NCI-H2171 treated with DMSO at 0.1 percent for 48 hours (cell line): ENCODE measurements at places on chromosomes 2 and 18.

- peak; percentile 11 for DNase-seq
These were observed at the start of gene KCNG2 for GRCh38 chr18:79797518-79798345. KCNG2 (plus strand) TSS chr18:79797938; CDS start chr18:79863668, 65,730 bp downstream.

DNA sequence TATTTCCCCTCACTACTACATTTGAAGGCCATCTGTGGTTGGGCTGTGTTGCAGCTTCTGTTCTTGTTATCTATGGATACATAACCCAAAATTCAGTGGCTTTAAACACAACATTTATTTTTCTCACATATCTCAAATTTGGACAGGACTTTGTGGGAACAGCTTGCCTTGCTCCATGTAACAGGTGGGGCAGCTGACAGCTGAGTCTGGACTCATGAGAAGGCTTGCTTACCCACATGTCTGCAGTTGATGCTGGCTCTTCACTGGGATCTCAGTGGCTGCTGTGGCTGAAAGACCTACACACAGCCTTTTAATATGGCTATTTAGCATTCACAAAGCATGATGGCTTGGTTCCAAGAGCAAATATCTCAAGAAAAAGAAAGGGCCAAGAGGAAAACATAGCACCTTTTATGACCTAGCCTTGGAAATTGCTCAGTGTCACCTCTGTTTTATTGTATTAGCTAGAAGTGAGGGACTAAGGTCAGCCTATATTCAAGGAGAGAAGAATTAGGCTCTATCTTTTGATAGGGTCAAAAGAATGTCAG is 296.8 kb upstream of the ZNF521 start:
- DNase-seq, result no peak

GRCh38 chr2:196535742-196536141 is 103.8 kb upstream of the CCDC150 start:
- no peak for DNase-seq

DNA sequence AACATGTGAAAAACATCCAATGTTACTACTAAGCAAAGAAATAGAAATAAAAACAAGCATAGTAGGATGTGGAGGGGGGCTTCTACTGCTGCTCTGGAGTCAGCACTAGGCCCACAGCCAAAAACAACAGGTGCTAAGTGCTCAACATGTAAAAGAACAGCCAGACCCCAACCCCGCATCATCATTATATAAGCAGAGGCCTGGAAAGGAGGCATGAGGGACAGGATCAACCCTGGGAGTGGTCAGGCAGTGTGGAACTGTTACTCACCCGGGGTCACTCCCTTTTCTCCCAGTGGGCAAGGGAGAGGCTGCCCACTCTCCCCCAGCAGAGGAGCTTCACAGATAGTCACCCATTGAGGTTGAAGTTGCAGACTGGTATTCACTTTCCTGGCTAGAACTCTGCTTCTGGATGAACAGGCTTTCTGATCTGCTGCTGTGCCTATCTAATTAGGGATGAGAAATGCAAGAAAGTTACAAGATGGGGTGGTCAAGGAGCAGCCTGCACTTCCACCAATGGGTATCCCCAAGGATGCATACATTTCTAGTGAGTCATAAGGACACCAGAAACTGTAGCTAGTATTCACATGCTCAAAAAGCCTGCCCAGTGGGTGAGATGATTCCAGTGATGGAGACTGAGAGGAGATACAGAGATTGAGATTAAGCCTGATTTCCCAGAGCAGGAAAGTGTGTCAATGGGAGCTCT is 480.1 kb upstream of the TCF4 start:
- peak; percentile 29 for DNase-seq

- DNase-seq, result no peak
These were observed 29.9 kb upstream of the STK39 start for GRCh38 chr2:168277276-168277675.

GRCh38 chr2:109364217-109364616 is 235.2 kb downstream of the SH3RF3 start:
- DNase-seq, result peak; percentile 20

GRCh38 chr18:73838107-73838506 is 309.5 kb downstream of the FBXO15 start:
- DNase-seq, result no peak

GRCh38 chr2:239690651-239691631 is 290.1 kb upstream of the HDAC4 start:
- peak; percentile 39 for DNase-seq

DNA sequence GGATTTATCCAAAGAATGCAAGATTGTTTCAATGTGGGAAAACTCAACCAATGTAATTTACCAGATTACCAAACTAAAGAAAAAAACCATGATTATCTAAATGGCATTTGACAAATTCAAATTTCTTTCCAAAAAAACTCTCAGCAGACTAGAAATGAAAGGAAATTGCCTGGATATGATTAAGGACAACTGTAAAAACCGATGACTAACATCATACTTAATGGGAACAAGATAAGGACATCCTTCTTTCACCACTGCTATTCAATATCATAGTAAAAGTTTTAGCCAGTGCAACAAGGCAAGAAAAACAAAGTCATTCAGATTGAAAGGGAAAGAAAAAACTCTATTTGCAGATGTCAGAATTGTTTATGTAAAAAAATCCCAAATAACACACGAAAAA is 4.4 kb upstream of the CCDC150 start:
- no peak for DNase-seq

GRCh38 chr18:7939521-7939920 is 372.4 kb downstream of the PTPRM start:
- no peak for DNase-seq

DNA sequence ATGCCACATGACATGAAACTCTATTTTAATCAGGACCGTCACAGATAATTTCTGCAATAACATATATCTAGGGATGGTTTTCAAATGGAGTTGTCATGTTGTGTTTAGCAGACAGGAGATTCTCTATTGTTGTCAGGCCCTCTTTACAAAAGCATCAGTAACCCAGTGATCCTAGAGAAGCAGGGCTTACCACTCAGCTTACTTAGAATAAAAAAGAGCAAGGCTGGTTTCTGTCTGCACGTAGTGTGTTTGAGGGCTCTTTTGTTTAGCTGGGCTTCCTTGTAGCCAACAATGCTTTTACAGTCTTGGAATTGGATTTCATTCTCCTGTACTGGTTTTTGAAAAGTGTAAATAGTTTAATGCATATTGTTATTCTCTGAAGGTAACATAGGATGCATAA is 210.5 kb upstream of the NRP2 start:
- DNase-seq, result no peak

DNA sequence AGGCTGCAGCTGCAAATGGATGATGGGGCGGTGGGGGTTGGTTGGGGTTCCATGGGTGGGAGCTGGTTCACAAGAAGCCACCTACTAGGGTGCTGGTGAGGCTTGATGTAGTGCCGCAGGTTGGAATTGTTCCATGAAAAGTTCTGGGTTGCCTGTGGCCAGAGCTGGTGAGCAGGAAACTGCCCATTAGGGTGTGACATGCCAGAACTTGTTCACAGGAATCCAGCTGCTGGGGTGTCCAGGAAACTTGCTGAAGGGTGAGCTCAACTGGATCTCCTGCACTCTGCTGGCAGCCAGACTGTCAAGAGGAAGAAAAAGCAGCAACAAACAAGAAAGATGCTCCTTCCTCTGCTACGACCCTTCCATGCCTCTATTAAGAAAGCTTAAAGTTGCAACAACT is 48.8 kb downstream of the MAP3K20 start:
- DNase-seq, result no peak

- DNase-seq, result no peak
These were observed 38.1 kb downstream of the SCN2A start for GRCh38 chr2:165277295-165277694.

- peak; percentile 56 for DNase-seq
These were observed 26.4 kb upstream of the MSTN start for GRCh38 chr2:190088917-190089316.

- DNase-seq, result peak; percentile 40
These were observed 807 bp upstream of the CREB1 start for GRCh38 chr2:207528980-207529329.

GRCh38 chr2:64288321-64289193 is 144.3 kb upstream of the PELI1 start:
- DNase-seq, result no peak

DNA sequence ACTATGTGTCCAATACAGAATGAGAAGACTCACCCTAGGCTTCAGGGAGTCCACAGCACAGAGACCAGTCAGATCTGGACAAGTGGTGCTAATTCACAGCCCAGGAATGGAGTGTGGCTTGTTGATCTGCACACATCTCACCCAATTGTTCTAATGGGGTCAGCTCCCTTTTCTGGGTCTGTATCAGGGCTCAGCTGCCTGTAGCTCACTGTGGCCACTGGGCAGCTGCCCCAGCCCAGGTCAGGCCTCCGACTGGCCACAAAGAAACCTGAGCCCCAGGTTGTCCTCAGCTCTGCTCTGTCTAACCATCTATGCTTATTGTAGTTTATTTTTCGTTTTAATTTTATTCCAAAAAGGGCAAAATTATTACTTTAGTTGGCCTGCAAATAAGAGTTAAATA is 202.3 kb upstream of the RAB6C start:
- DNase-seq, result no peak

- DNase-seq, result no peak
These were observed 313.3 kb downstream of the CELF4 start for GRCh38 chr18:37252342-37252741.

DNA sequence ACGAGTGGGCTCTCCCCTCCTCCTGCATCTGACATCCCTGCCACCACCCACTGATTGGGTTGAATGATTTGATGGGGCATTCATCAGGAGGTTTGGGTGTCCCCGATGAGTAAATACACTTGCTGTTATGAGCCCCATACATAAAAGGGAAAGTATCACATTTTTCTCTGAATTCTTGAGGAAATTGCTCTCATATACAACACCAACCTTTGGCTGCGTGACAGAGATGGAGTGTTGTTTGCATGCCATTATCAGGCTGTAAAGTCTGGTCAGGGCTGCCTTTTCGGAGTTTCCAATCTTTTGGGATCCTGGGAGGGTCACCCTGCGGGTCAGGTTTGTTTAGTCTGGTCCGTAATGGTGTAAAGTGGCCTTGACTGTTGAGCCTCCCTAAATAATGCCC is 227.9 kb upstream of the SPRED2 start:
- no peak for DNase-seq

- no peak for DNase-seq
These were observed 1346.8 kb upstream of the PIK3C3 start for GRCh38 chr18:40608226-40608625.

GRCh38 chr2:148451046-148451445 is 193.5 kb upstream of the EPC2 start:
- DNase-seq, result no peak

DNA sequence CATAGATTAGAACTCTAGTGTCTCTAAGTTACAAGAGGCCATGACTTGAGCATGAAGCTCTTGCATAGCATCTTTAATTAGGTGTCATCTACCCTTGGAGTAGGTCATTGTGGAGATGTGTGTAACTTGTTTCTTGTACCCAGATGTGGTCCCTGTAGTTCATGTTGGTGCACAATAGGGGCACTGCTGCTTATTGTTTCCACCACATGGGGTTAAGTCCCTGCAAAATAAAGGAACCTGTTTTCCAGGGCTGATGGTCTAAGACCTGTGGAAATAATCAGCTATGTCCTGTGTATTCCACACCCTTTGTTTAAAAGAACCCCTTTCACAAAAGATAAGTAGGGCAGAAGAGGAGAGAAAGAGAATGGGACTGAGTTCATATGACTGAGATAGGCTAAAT is 28.6 kb downstream of the ASXL3 start:
- DNase-seq, result no peak

DNA sequence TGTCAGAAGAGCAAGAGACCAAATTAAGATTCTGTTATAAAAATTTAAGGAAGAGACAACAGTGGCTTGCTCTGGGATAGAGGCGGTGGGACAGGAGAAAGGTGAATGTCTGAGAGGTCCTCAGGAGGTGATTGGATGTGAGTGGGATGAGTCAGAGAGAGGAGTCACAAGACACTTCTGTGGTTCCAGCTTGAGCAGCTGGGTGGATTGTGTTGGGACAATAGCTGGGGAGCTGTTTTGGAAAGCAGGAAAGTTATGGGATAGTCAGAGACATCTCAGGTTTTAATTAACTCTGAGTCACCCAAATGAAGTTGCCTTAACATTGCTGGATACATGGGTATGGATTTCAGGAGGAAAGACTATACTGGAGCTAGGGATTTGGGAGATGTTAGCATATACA is 218.0 kb upstream of the TRIB2 start:
- DNase-seq, result no peak

GRCh38 chr2:70349921-70350685 is 48.2 kb upstream of the FAM136A start:
- DNase-seq, result no peak

- no peak for DNase-seq
These were observed 2.0 kb downstream of the OTOS start for GRCh38 chr2:240138254-240138984.

GRCh38 chr2:72781480-72781879 is 44.4 kb downstream of the EXOC6B start:
- no peak for DNase-seq

DNA sequence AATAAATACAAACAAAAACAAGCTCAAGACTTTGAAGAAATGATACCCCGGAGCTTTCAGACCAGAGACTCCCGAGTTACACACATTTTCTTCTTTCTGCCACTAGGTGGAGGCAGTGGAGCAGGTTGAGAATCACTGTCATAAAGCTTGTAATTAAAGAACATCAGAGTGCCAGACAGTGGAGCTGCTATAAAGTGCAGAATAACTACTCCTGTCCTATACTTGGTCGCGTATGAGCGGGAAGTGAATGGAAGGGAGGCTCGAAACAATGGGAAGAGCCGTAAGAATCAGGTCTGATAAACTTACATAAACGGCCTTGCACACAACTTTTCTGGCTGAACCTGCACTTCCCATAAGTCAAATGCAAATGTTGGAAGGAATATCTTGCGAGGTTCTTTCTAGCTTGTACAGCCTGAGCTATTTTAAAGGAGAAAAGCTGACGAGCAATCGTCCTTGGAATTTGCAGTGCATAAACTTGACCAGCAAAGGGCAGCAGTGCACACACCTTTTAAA is 189.0 kb downstream of the RPIA start:
- DNase-seq, result peak; percentile 57
